ENCODE measurements at places on chromosomes 6 and 20.

DNA sequence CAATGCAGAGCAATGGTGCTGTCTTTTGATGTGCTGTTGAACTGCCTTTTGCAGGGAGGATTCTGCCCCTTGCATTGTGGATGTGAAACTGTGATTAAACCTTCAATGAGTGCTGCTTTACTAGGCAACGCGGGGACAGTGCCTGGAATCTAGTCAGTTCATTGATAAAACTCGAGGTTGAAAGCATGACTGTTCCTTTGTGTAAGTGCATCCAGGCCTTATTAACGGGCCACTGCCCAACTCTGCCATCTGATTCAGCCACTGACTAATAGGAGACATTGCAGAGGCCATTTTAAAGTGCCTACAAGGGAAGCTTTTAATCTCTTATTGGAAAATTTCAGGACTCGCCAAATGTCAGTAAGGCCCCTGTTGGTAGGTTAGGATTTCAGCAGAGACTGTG, 49.3 kb downstream of the SLC35F1 start:
- no peak for DNase-seq

DNA sequence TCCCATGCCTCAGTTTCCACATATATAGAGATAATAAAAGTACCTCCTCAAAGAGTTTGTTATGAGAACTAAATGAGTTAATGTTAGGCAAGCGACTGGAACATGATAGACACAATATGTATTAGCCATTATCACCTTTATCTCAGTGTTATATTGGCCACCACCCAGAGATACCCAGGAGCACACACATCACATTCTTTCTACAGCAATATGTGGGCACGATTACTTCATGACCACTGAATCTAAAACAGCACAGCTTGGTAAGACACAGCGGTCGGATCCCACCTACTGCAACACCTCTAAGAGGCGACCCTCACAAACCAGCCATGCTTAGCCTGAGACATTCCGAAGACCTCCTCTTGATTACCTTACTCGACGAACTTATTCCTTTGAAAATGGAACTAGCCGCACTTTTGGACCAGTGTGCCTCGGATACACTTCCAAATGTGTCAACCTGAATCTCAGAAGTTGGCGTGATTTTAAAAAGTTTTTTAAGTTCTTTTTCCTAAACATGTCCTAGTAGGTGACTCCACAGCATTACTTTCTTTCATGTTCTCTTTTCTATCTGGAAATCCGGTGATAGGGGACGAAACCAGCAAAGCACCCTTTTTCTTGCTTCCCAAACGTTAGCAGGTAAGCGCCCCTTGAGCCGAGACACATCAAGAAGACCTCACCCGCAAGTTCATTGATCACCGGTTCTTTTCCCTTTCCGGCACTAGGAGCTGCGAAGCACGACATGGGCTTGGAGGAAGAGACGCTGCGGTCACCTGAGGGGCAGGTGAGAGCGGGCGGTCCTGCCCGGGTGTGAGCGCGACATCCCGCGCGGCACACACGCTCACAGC, 923 bp downstream of the GMDS start:
- DNase-seq = no peak

DNA sequence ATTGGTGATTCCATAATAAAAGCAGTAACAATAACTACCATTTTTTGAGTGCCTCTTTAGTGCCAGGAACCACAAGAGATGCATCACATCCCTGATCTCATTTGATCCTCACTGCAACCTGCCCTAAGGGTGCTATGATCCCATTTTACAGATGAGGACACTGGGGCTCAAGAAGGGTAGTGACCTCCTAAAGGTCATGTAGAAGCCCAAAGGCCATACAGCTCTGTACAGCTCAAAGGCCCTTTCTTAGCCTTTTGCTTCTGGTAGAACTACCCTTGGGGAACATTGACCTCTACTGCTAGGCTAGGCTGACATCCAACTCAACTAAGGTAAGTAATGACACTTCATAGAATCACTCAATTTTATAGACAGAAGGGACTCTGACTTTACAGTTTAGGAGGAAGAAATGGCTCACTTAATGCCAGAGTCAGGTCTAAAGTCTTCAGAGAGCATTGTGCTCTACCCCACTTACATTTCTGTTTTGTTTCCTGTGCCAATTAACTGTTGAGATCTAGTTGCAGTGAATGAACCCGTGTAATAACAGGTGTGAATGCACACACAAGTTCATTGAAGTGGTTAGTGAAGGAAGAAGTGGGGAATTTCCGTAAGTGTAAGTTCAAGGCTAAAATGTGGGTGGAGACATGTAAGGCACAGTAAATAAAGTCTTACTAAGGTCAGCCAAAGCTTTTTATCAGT, 10.7 kb downstream of the SLC9A8 start:
- no peak for DNase-seq

DNA sequence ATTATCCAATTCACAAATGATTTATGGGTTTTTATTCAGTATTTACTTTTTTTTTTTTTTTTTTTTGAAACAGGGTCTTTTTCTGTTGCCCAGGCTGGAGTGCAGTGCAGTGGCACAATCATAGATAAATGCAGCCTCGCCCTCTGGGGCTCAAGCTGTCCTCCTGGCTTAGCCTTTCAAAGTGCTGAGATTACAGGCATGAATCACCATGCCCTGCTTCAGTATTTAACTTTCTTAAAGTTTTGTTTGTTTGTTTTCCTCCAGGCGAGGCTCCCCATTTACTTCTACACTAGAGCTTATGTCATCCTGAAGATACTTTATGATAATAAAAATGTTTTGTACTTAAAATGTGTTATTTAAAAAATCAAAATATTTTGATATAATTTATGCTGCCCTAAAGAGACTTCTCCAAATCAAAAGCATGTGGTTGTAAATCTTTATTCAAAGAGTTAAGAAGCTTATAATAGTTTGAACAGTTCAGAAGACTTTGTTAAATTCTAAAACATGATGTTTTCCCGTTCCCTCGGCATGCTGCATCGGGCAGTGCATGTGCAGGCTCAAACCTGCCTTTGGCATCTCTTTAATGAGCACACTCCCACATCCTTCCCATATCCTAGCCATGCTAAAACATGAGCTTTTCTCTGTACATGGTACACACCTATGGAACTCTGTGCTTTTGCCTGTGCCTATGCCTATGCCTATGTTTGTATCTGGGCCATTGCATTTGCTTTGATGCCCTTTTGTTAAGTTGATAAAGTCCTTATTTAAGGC, 11.0 kb downstream of the SMPDL3A start:
- no peak for DNase-seq

- no peak for DNase-seq
These were observed 25.6 kb upstream of the ID4 start for GRCh38 chr6:19811397-19812079.

GRCh38 chr6:14210663-14211561, 93.3 kb downstream of the CD83 start:
- DNase-seq = peak; percentile 85

DNA sequence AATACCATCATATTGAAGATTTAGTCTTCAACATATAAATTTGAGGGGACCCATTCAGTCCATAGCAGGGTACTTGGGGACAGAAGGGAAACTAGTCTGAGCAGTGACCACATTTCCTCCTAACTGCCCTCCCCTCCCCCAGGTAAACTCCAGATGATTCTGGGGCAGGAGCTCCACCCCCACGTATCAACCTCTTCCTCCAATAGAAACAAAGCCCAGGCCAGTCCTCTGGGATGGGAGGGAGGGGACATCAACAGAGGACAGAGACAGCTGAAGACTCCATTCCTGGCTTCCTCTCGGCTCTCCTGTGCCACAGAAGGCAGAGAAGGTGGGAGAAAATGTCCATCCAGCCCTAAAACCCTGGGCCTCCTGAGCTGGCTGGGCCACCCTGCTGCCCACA, 85.0 kb upstream of the TOP1 start:
- DNase-seq = no peak

GRCh38 chr20:11952639-11953038, 34.9 kb downstream of the BTBD3 start:
- DNase-seq = no peak

DNA sequence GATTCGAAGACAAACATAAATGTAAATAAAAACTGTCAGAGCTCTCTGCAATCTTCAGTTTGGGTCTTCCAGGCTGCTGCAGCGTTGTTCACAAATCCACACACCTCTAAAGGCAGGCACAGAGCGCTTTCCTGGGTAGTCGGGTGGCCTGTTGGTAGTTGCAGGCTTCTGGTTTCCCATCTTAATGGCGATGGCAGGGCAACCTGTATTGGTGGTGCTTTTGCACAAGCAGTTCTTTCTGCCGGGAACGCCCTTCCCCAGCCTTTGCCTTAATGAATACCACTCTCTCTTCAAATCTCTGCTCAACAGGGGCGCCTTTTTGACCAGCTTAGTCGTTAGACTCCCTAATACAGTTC, 723 bp upstream of the IFT52 start:
- DNase-seq = no peak

Data from stimulated activated CD4-positive, alpha-beta T cell treated with anti-CD3 and anti-CD28 coated beads, Interleukin-4, amount 100 ng/mL, for 48 hours (primary cell).